Sigmoid colon (tissue), 7 donors: ENCODE measurements at places on chromosomes 5 and 9. TPM values are rescaled to one million over a fixed set of nuclear protein-coding genes. Genes with fewer than 3 reads are reported as not detected.

- no peak for DNase-seq
Observed at GRCh38 chr9:114945616-114946412, 15.4 kb upstream of the TNFSF8 start.

- no peak for DNase-seq
Observed at GRCh38 chr5:124887223-124887622, 140.8 kb upstream of the ZNF608 start.

DNA sequence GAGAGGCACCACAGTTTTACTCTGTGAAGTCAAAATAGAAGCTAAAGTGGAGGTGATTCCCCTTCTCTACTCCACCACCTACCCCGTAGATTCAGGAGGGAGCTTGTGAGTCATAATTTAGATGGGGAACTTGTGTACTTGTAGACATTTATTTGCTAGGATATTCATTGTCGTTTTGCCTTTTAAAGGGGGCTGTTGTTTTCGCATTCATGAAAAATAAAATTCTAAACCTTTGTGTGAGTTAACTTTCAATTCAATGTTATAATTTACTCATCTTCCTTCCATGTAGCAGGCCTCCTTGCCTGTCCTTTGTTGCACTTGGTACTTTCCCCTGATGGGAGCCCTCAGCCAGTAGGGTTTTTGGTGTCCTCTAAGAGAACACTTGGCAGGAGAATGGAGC, 22.0 kb downstream of the SECISBP2 start:
- no peak for DNase-seq

The FOXD4L4 gene
- not detected for total RNA-seq

- peak; percentile 77 for DNase-seq
Observed at GRCh38 chr9:95506678-95507463, 9.9 kb downstream of the PTCH1 start.

DNA sequence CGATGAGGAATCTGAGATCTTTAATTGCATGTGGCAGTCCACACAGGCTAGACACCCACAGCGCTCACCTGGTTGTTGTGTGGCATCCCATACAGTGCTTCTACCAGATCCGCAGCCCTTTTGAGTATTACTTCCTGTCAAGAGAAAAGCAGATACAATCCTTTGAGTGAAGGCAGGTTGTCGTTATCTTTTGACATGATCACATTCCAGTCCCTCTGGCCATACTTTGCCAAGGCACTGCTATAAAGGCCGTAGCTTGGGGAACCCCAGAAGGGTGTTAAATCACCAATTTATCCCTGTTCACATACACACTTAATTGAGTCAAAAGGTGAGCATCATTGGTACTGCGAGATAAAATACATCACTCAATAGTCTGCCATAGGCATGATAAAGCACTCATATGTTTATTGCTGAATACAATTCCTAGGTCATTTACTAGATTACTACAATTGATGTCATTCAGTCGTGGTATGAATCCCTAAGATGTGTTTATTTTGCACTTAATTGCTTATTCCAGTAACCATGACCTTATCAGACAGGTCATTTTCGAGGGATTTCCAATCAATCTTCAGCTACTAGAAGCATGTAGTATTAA, 385.6 kb downstream of the EBF1 start:
- DNase-seq = no peak

The PLEKHG4B gene
- total RNA-seq = 0.14 TPM

The SLC36A2 gene
- total RNA-seq = not detected

DNA sequence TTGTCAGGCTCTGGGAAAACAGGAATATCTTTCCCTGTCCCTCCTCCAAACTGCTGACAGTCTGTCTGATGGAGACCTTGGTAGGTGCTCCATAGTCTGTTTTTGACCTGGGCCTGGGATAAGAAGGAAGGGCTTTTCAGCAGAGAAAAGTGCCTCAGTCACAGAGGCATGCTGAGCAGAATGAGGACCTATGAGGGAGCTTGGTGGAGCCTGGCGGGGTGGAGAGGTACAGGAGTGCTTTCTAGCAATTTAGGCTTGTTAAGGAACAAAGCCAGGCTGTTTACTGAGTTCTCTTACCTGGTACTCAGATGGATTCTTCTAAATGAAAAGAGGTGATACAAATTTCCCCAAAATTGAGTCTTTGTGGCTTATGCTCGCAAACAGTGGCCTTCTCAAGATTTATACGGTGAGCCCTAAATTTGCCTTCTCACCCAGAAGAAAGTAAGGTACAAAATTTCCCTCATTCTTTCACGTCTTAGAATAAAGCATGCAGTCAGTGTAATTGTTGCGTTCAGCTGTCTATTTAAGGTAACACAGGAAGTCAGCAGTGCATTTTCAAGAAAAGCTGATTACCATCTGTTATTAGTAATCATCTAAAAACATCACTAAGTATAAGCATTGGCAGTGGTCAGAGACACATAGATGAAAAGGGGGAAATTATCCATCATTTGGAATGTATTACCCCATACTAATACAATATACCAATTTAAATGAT, 28.6 kb upstream of the IL13 start:
- no peak for DNase-seq

- DNase-seq = no peak
Observed at GRCh38 chr5:5726401-5726800, 303.9 kb downstream of the ICE1 start.

DNA sequence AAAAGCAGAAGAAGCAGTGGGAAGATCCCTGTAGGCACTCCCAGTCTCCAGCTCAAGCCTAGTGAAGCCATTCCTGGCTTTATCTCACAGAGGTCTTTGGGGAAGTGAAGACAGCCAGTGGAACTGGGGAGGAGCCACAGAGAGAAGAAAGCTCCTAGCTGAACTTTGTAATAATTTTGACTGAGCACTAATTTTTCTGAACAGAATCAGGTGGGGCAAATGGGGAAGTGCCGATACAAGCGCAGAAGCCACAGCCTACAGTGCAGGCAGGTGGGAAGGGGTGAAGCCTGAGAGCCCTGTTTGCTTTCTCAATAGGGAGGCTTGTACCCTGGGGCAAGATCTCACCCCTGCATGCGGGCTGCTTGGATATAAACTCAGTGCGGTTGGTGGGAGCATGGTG, 48.4 kb upstream of the SNAPC3 start:
- DNase-seq = no peak

GRCh38 chr5:179355976-179356974, 11.0 kb upstream of the ADAMTS2 start:
- no peak for DNase-seq

The CCDC183 gene
- not detected for total RNA-seq

GRCh38 chr5:103271570-103272289, 13.2 kb downstream of the MACIR start:
- no peak for DNase-seq

The CDH10 gene
- under 0.01 TPM for total RNA-seq

DNA sequence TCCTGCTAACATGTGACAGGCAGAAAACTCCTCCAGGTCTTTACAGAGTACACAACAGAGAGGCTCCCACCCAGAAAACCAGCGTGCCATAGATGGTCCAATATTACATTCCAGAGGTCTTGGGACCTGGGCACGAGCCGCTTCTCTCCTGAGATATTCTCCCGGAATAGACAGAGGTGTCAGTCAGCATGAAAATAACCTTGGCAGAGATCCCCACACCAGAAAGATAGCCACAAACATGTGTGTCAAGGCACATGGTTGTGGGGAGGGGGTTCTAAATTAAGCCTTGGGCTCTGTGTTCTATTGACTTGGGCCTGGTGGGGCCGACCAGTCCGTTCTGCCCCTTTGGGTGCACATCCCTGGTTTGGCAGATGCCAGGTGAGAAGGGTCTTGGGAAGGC, 78.4 kb downstream of the BOD1 start:
- DNase-seq = no peak

The CD180 gene
- total RNA-seq = 0.55 TPM

DNA sequence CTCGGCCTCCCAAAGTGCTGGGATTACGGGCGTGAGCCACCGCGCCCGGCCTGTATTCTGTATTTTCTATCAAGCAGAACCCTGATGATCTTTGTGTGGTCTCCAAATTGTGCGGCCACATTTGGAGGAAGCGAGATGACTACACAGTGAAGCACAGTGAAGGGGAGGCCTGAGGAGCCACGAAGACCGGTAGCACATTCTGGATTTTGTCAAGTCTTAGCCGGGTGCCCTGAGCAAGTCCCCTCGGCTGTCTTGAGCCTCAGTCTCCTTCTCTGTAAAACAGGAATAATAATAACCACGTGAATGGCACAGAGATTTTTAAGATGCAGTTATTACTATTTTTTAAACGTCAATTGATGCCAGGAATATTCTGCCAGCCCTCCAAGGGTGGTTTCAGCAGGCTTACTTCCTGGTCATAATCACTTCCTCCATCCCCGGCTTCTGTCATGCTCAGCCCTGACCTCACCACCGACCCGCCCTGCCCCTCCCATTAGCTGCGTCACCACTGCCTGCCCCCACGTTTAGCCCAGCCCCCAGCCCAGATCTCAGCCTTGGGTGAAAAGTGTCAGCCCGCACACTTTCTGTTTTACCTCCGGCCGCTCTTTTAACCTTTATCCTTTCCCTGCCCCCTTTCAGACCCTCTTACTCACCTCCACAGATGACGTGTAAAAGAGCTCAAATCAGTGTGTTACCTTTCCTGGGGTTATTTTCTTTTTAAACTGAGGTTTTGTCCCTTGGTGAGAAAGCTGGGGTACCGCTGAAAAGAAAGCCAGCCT, 27.0 kb upstream of the ERGIC1 start:
- peak; percentile 94 for DNase-seq

GRCh38 chr9:130276121-130276520, 10.6 kb downstream of the HMCN2 start:
- peak; percentile 48 for DNase-seq

DNA sequence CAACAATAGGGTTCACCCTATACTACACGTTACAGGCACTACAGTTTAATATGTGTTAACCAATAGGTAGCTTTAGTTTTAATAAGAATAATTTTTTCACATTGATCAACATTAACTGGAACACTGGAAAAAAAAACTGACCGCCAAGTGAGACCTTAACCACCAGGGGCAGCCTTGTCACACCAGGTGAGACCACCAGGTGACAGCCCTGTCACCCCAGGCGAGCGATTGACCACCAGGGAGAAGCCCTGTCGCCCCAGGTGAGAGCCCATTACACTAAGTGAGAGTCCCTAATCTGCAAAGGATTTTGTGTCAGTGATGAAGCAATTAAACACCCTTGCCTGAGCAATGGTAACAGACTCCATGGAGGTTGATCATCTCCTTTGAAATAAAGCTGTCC, 75.4 kb upstream of the SYK start:
- no peak for DNase-seq

DNA sequence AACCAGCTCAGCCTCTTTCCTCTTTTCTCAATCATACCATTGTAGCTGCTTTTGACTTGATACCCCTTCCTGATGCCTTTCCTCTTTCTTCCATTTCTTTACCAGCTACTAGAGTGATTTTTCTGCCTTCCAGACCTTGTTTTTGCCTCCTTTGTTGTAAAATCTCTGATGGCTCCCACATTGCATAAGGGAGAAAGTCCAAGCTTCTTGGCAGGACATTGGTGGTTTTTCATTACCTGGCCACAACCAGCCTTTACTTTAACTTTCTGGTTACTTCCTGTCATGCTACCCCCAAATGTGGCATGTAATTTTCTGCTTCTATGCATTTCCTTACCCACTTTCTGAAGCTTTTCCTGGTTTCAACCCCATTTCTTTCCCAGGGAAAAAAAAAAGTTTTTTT, 452.5 kb downstream of the TMEM38B start:
- no peak for DNase-seq

The CCDC180 gene
- 8.2 TPM for total RNA-seq

The OR1J2 gene
- total RNA-seq = not detected

The TCF7 gene
- 0.68 TPM for total RNA-seq

GRCh38 chr5:165834891-165835290, 2329.5 kb downstream of the MAT2B start:
- DNase-seq = no peak

DNA sequence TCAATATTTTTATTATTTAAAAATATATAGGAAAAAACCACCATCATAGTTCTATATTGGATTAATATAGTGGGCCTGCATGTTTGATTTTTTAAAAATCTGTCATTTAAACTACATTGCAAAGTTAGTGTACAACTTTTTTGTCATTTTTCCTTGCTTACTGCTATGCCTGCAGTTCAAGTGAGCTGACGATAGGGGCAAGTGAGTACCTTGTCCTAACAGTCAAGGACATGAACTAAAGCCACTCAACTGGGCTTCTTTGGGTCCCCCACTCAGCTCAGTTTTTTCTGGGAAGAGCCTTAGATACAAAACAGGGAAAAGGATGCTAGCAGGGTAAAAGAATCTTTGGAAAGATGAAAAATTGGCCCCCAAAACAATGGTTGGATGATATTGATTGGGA, 269.9 kb downstream of the MAN2A1 start:
- DNase-seq = no peak

The ARHGEF28 gene
- 6.4 TPM for total RNA-seq

The FAM221B gene
- not detected for total RNA-seq

GRCh38 chr5:59712836-59713497, 180.6 kb downstream of the PDE4D start:
- DNase-seq = peak; percentile 62

The FBN2 gene
- total RNA-seq = 0.55 TPM

The NDUFA8 gene
- 106 TPM for total RNA-seq

- DNase-seq = no peak
Observed at GRCh38 chr9:36288070-36288469, 29.8 kb upstream of the GNE start.

GRCh38 chr9:88990041-88990728, 1.1 kb upstream of the S1PR3 start:
- DNase-seq = no peak

GRCh38 chr5:156383510-156384265, 56.7 kb downstream of the SGCD start:
- no peak for DNase-seq

The CD274 gene
- total RNA-seq = 1.4 TPM

DNA sequence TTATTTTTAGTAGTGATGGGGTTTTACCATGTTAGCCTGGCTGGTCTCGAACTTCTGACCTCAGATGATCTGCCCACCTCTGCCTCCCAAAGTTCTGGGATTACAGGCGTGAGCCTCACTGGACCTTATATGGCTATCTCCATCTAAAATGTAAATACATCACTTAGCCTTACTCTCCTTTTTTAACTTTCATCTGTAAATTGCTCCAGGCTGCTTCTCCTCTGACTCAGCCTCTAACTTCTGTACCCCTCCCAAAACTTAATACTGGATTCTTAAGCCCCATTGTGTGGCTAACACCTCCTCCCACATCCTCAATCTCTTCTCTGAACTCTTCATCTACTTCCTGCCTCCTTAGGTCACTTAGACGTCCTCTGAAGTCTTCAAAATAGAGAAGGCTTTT, 4.0 kb downstream of the SNX30 start:
- DNase-seq = no peak

DNA sequence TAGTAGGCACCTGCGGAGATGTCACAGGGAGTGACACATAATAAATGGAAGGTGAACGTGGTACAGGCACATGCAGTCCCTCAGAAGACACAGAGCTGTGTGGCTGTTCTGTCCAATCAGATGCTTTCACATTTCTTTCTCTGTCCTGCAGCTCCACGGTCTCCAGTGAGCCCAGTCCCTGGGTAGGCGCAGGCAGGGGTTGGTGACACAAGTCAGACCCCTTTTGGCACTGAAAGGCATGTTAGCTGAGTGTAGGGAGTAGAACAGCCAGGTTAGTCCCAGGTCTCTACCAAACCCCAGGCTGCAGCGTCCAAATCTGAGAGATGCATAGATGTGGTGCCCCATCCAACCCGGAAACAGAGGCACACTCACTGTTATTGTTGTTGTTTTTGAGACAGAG, 2.8 kb downstream of the SLC31A2 start:
- DNase-seq = no peak

GRCh38 chr5:128674837-128675446, 136.9 kb upstream of the FBN2 start:
- DNase-seq = no peak
